Upper lobe of left lung (tissue), 6 donors: ENCODE measurements at places on chromosomes 3 and 15. TPM values are rescaled to one million over a fixed set of nuclear protein-coding genes. Genes with fewer than 3 reads are reported as not detected.

DNA sequence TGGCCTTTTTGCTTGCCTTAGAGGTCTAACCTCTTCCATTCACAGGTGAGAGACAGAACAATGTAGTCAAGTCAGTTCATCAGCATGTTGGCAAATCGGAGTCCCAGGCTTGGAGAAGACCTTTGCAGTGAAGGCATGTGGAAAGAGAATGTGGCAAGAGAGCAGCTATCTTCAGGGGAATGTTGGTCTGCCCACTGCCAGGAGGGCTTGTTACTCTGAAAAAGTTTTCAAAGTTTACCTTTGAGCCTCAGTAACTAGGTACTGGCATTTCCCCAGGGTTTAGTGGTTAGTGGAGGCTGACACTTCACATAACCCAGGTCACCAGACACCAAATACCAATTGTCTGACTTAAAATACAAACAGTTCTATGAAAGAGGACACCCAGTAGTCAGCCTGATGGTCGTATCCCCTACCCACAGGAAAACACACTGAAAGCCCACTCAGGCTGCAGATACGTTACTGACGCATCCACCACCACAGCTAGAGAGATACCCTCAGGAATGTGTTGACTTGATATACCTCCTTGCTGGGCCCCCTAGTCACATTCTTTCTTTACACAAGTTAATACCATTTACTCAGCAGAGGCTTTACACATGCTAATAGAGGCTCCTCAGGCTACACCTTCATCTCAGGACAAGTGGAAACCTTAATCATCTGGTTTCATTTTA lies 9.7 kb upstream of the ARID3B start:
- no peak for DNase-seq
- no peak overlapping the region for H3K4me3 ChIP-seq
- no peak overlapping the region for H3K27ac ChIP-seq
- no peaks in the 10 kb centered on the region for H3K27me3 ChIP-seq

Gene GABPB1
- 9.4 TPM for total RNA-seq

DNA sequence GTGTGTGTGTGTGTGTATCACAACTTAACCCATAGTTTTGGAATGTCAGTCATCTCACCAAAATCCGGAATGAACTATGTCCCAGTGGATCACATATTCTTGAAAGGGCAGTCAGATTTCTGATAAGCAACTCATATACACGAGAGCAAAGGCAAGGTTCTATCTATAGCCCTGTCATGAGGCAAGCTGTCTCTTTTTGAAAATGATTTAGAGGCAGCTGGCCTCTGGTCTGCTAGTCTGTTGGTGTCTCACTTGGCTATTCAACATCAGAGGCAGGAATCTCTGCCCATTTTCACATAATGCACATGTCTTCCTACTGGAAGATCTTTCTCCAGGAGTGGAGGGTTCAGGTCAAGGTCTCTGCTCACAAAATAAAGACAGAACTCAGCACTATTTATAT lies 79.8 kb downstream of the CNTN6 start:
- H3K27ac ChIP-seq = no peak overlapping the region
- no peaks in the 10 kb centered on the region for H3K27me3 ChIP-seq

DNA sequence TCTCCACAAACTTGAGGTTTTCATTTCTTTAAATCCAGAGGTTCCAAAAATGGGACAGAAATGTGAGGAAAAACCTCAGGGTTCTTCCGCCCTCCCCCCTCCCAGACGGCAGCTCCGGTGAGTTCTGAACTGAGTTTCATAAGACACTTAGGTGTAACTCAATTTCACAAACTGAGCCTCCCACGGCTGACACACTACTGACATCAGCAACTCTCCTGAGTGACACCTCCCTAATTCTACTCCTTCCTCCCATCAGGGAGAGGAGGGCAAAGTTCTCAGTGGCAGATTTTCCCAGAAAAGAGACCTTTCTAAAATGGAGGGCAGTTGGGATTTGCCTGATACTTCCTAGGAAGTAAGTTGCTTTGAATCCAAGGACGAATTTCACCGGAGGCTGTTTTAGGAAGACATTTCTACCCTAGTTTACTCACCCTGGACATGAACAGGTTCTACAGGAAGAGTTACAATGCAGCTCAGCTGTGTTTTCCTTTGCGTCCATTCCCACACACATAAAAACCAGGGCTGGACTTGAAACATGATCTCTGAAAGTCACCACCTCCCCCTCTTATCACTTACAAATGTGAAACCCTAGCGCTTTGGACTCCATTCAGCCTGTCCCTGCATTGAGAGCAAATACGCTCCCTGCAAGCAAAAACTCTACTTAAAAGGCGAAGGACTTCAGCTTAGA lies 78.1 kb upstream of the LMOD3 start:
- no peaks in the 10 kb centered on the region for H3K27me3 ChIP-seq
- peaks cover 5% of the 10 kb centered on the region for H3K36me3 ChIP-seq

GRCh38 chr3:46276497-46277099 lies 34.3 kb downstream of the CCR3 start:
- DNase-seq = peak; percentile 75
- no peak overlapping the region for H3K27ac ChIP-seq
- H3K4me1 ChIP-seq = no peaks in the 10 kb centered on the region
- H3K36me3 ChIP-seq = no peaks in the 10 kb centered on the region
- no peak overlapping the region for H3K4me3 ChIP-seq

DNA sequence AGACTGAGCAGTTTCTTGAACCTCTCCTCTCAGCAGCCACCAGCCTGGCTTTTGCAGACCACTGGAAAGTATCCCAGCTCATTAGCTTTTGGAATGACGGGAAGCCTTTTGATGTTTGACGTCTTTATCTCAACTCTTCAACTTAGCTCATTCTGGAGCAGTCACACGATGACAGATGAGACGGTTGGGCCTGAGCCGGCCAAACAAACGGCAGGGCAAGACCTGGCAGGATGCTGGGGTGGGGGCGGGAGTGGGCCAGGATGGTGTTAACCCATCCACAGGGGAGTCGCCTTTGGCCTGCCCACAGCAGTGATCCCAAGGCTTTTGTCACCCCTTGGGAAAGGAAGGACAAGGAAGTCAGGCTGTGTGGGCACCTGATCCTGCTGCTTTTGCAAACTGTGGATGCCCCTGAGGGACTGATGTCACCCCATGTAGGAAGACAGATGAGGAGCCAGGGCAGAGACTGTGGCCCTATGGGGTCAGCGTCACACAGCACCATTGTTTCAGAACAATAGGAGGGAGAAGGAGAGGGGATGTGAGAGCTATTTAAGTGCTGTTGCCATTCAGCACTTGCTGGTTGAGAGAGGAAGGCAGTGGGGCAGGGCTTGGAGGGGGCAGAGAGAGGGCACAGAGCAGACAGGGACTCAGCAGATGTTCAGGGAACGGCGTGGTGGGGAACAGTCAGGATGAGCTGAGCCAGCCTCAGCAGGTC lies 121.9 kb upstream of the CTDSPL start:
- no peak overlapping the region for H3K4me3 ChIP-seq
- DNase-seq = peak; percentile 16
- no peaks in the 10 kb centered on the region for H3K27me3 ChIP-seq
- no peak overlapping the region for H3K27ac ChIP-seq
- H3K36me3 ChIP-seq = no peaks in the 10 kb centered on the region

DNA sequence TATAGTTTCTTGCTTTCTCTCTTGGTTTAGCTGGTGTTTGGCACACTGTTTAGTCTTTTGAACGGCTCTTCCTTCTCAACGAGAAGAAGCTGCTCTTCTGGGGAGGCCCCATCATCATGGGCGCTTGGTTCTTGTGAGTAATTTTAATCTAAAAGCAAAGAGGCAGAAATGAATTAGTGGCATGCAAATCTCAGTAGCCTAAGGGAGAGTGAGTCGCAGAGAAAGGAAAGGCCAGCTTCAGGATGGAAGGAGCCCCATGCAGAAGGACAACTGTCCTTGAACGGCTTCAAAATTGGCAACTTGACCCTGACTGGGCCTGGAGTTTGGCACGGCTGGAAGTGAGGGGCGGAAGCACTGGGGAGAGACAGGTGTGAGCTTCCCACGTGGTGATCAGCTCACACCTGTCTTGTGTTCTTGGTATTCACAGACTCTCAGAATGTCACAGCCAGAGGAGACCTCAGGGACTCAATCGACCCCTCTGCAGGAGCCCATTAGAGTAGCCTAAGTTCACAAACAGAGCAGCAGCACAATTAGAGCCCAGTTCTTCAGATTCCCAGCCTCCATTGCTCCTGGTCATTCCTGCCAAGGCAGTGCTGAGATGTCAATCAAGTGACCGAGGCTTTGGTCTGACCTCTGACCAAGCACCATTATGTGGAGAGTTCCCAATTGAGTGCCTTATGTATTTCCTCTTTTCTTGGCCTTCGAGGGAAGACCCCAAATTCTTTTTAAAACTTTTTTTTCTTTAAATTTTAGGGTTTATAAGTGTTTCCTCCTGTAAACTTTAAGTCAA lies 41.3 kb upstream of the ETV5 start:
- H3K27ac ChIP-seq = no peak overlapping the region
- peak; percentile 25 for DNase-seq
- no peaks in the 10 kb centered on the region for H3K27me3 ChIP-seq
- H3K4me3 ChIP-seq = no peak overlapping the region

- DNase-seq = peak; percentile 75
- peak overlapping the region; percentile 30 for H3K4me3 ChIP-seq
- H3K27ac ChIP-seq = peak overlapping the region; percentile 86
- no peaks in the 10 kb centered on the region for H3K36me3 ChIP-seq
Observed at GRCh38 chr15:98548139-98548971, 100.0 kb upstream of the IGF1R start.

Gene MAPKBP1
- total RNA-seq = 12.8 TPM
